ENCODE measurements at places on chromosomes 5 and 9.

- H3K4me1 ChIP-seq: peaks cover 7% of the 10 kb centered on the region
- H3K36me3 ChIP-seq: no peaks in the 10 kb centered on the region
- no peaks in the 10 kb centered on the region for H3K27me3 ChIP-seq
Observed at GRCh38 chr5:32500181-32500580, 55.6 kb upstream of the ZFR start.

DNA sequence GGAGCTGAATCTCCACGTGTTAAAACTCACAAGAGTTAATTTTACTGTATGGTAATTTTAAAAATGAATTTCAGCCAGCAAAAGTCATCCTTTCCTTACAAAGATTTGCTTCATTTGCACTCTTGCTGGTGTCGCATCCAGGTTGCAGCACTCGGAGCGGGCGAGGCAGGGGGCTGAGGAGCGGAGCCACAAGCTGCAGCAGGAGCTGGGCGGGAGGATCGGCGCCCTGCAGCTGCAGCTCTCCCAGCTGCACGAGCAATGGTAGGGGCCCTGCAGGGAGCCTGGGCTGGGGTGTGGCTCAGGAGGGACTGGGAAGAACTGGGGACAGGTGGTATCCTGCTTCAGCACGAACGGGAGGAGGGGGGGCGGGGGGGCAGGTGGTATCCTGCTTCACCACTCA lies 27.1 kb downstream of the HNRNPH1 start:
- no peaks in the 10 kb centered on the region for H3K27me3 ChIP-seq
- no peak overlapping the region for H3K4me3 ChIP-seq
- H3K27ac ChIP-seq: no peak overlapping the region
- DNase-seq: no peak
- peaks cover 5% of the 10 kb centered on the region for H3K36me3 ChIP-seq

DNA sequence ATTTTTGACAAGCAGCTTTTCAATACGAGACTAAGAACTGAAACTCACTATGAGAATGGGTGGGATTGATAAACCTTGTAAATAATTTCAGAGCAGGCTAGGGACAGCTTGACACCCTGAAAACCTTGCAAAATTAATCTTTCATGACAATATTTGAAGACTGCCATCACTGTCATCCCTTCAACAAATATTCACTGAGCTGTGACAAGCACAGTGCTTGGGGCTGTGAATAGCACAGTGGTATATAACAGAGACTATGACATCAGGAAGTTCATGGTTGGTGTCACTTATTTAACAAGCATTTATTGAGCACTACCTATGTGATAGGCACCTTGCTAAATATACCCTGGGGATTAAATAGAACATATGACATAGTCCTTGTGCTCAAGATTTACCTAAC lies 741.0 kb upstream of the RIOK2 start:
- no peak for DNase-seq
- H3K27me3 ChIP-seq: no peaks in the 10 kb centered on the region
- H3K27ac ChIP-seq: no peak overlapping the region
- H3K4me3 ChIP-seq: no peak overlapping the region
- no peaks in the 10 kb centered on the region for H3K4me1 ChIP-seq

DNA sequence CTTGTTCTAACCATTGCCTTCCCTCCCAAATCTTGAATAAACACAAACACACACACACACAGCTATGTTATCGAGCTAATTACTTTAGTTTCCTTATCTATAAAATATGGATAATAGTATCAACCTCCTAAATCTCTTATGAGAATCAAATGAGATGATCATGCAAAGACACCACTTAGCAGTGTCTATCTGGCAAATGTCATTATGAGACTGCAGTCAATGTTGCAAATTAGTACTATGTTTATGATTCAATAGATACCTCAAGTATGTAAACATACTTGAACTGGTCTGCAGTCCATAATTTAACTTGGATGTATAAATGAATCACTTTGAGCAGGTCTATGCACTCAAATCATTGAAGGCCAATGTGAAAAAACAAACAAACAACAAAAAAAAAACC lies 22.2 kb upstream of the ERAP2 start:
- no peak for DNase-seq
- H3K36me3 ChIP-seq: no peaks in the 10 kb centered on the region
- H3K27ac ChIP-seq: no peak overlapping the region
- H3K4me3 ChIP-seq: no peak overlapping the region

GRCh38 chr5:103389846-103390245 lies 131.3 kb downstream of the MACIR start:
- no peaks in the 10 kb centered on the region for H3K27me3 ChIP-seq
- H3K27ac ChIP-seq: no peak overlapping the region
- H3K4me1 ChIP-seq: no peaks in the 10 kb centered on the region

- no peaks in the 10 kb centered on the region for H3K27me3 ChIP-seq
- no peak overlapping the region for H3K27ac ChIP-seq
- DNase-seq: no peak
- H3K4me1 ChIP-seq: no peaks in the 10 kb centered on the region
Observed at GRCh38 chr5:121006217-121006616, 542.1 kb downstream of the PRR16 start.

GRCh38 chr5:68187268-68188055 lies 28.1 kb upstream of the PIK3R1 start:
- peak; percentile 53 for DNase-seq
- H3K36me3 ChIP-seq: no peaks in the 10 kb centered on the region
- no peak overlapping the region for H3K27ac ChIP-seq
- no peak overlapping the region for H3K4me3 ChIP-seq
- H3K4me1 ChIP-seq: peaks cover 2% of the 10 kb centered on the region

GRCh38 chr5:44245935-44246334 lies 143.3 kb downstream of the FGF10 start:
- H3K4me3 ChIP-seq: no peak overlapping the region
- H3K36me3 ChIP-seq: no peaks in the 10 kb centered on the region
- no peaks in the 10 kb centered on the region for H3K4me1 ChIP-seq
- DNase-seq: no peak
- no peak overlapping the region for H3K27ac ChIP-seq
- H3K27me3 ChIP-seq: no peaks in the 10 kb centered on the region

GRCh38 chr9:127580366-127580765 lies 31.7 kb upstream of the STXBP1 start:
- H3K36me3 ChIP-seq: no peaks in the 10 kb centered on the region
- H3K27me3 ChIP-seq: no peaks in the 10 kb centered on the region
- peaks cover 12% of the 10 kb centered on the region for H3K4me1 ChIP-seq
- no peak for DNase-seq

- no peak overlapping the region for H3K4me3 ChIP-seq
- peaks cover 9% of the 10 kb centered on the region for H3K36me3 ChIP-seq
- no peak for DNase-seq
Observed at GRCh38 chr5:83494666-83495065, 23.1 kb downstream of the VCAN start.

DNA sequence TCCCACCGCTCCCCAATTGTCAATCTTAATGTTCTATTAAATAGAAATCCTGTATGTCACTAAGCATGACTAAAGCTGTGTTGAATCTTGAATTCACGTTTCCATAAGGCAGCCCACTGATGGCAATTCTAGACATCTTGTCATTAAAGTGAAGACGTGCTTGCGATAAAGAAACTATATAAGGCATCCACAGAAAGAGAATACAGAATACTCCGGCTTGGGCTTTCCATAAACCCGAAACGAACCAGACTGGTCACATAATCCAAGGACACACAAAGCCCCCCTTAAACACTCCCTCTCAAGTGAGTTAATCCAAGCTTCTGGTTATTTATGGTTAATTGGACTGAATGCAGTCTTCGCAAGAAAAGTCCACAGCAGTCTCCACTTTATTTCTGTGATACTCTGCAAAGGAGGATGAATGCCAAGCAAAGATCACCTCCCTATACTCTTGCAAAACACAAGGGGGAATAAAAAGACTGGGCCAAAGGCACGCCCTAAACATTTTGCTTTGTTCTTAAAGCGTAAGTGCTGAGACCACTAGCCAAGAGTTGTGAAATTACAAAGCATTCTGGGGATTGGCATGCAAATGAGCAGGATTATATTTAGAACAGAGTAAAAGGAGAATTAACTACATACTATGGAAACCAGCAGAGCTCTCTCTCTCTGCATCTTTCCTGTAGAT lies 54.7 kb downstream of the DPYSL3 start:
- peaks cover 3% of the 10 kb centered on the region for H3K27me3 ChIP-seq
- H3K36me3 ChIP-seq: no peaks in the 10 kb centered on the region
- no peak overlapping the region for H3K27ac ChIP-seq
- peak; percentile 18 for DNase-seq
- H3K4me1 ChIP-seq: no peaks in the 10 kb centered on the region

GRCh38 chr9:33202552-33203201 lies 35.5 kb upstream of the B4GALT1 start:
- H3K4me1 ChIP-seq: no peaks in the 10 kb centered on the region
- H3K27me3 ChIP-seq: no peaks in the 10 kb centered on the region
- no peak overlapping the region for H3K4me3 ChIP-seq
- H3K27ac ChIP-seq: peak overlapping the region; percentile 24

DNA sequence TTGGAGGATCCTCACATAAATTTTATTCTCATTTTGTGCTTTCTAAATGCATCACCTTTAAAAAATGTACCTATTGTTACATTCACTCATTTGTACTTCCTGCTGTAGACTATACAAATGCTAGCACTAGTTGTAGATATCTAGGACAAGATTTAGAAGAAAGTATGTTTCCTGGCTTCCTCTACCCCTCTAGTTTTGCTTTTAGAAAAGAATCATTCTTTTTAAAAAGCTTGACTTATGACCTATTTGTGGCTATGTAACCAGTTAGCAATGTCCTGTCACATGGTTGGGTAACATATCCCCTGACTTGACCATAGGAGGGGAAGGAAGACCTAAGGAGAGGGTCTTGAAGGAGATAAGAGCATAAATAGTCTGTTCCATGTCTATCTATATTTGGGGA lies 13.3 kb downstream of the CAMK4 start:
- H3K27ac ChIP-seq: no peak overlapping the region
- H3K4me3 ChIP-seq: no peak overlapping the region
- no peaks in the 10 kb centered on the region for H3K4me1 ChIP-seq
- no peaks in the 10 kb centered on the region for H3K27me3 ChIP-seq

DNA sequence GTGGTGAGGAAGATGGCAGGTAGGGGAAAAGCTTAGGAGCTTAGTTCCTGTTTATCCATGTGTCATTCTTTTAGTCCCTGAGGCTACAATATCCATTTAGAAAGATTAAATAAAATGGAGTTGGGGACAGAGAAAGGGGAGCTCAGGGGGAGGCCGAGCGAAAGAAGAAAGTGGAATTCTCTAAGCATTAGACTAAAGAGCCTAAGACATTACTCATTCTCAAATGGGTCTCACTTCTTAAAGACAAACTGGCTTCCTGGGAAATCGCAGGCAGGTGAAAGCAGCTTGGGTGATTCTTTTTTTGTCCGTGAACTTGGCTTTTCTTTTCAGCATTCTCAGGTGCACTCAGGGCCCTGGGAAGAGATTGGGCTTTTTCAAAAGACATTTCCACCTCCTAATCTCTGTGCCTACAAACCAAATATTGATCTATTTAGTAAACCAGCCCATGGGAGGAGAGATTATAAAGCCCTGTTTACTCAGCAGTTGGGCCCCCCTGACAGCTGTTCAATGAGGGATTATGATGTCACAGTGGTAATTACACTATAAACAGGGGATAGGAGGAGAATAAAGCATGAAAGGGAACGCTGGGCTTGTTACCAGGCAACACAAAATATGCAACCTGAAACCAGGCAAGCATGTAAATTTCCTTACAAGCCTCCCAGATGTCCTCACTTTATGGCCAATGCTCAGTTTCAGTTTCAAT lies 584.0 kb downstream of the ACTL7B start:
- no peak overlapping the region for H3K27ac ChIP-seq
- peak overlapping the region; percentile 37 for H3K4me3 ChIP-seq
- DNase-seq: peak; percentile 92
- H3K36me3 ChIP-seq: no peaks in the 10 kb centered on the region

DNA sequence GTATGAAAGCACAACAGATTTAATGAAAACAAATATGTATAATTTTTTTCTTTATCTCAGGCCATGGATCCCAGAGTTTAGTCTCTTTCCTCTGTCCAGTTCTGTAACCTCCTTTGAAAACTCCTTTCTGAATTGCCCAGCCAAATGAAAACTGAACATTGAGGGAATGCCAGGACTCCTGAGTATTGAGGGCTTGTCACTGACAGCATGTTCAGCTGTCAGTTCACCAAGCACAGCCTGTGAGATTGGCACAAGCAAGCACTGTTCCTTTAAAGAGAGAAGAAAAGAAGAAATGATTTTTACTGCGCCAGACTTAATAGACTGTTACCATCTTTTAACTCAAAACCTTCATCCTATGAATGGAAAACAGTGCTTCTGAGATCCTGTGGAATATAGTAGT lies 27.3 kb downstream of the TTC1 start:
- no peak overlapping the region for H3K4me3 ChIP-seq
- peaks cover 5% of the 10 kb centered on the region for H3K36me3 ChIP-seq
- H3K27ac ChIP-seq: no peak overlapping the region
- H3K27me3 ChIP-seq: no peaks in the 10 kb centered on the region
- no peak for DNase-seq

- peak; percentile 74 for DNase-seq
- no peaks in the 10 kb centered on the region for H3K36me3 ChIP-seq
- no peaks in the 10 kb centered on the region for H3K27me3 ChIP-seq
- H3K27ac ChIP-seq: no peak overlapping the region
- no peaks in the 10 kb centered on the region for H3K4me1 ChIP-seq
- no peak overlapping the region for H3K4me3 ChIP-seq
Observed at GRCh38 chr5:3996707-3997336, 401.2 kb downstream of the IRX1 start.

- no peaks in the 10 kb centered on the region for H3K36me3 ChIP-seq
- H3K4me3 ChIP-seq: no peak overlapping the region
- DNase-seq: no peak
- H3K4me1 ChIP-seq: no peaks in the 10 kb centered on the region
- H3K27me3 ChIP-seq: no peaks in the 10 kb centered on the region
- H3K27ac ChIP-seq: no peak overlapping the region
Observed at GRCh38 chr9:22528485-22528884, 81.9 kb downstream of the DMRTA1 start.

GRCh38 chr9:100071271-100071670 lies 27.5 kb downstream of the ERP44 start:
- H3K27ac ChIP-seq: no peak overlapping the region
- H3K4me3 ChIP-seq: no peak overlapping the region
- DNase-seq: no peak
- H3K4me1 ChIP-seq: no peaks in the 10 kb centered on the region
- H3K36me3 ChIP-seq: no peaks in the 10 kb centered on the region
- no peaks in the 10 kb centered on the region for H3K27me3 ChIP-seq

- H3K4me3 ChIP-seq: no peak overlapping the region
- no peak overlapping the region for H3K27ac ChIP-seq
- no peaks in the 10 kb centered on the region for H3K36me3 ChIP-seq
- no peaks in the 10 kb centered on the region for H3K4me1 ChIP-seq
Observed at GRCh38 chr9:2110036-2110435, 94.9 kb downstream of the SMARCA2 start.

GRCh38 chr5:150046031-150046430 lies 40.3 kb downstream of the CSF1R start:
- H3K4me3 ChIP-seq: no peak overlapping the region
- peaks cover 87% of the 10 kb centered on the region for H3K36me3 ChIP-seq
- no peak overlapping the region for H3K27ac ChIP-seq
- DNase-seq: no peak
- no peaks in the 10 kb centered on the region for H3K4me1 ChIP-seq
